ENCODE measurements at places on chromosomes 6 and 20.

GRCh38 chr6:156434049-156434794 lies 343.0 kb upstream of the ARID1B start:
- no peak for DNase-seq

GRCh38 chr6:77461796-77462195 lies 1.5 kb downstream of the HTR1B start:
- no peak for DNase-seq

DNA sequence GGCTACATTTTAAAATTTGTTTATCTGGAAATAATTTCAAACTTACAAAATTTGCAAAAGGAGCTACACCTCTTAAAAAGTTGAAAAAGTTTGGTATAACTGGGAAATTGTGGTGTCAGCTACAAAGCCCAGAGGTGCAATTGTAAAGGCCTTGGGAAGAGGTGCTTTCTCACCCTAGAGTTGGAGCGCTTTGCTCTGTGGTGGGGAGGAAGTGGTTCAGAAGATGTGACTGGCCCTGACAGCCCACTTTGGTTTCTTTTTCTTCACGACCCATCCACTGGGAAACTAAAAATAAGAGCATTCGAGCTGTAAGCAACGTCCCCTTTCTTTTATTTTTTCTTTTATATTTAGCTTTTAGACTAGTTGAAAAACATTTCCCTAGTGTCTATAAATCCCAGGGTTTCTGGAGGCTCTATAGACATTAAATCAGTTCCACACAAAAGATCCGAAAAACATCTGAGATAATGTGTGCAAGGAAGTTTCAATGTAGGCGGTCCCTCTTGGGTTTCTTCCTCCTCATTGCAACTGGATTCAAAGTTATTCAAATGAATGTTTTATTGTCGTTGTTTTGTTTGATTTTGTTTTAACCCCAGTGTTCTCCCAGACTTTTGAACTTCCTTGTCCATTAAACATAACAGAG lies 397.8 kb downstream of the KIF16B start:
- no peak for DNase-seq

GRCh38 chr20:34570859-34571306 lies 12.4 kb downstream of the MAP1LC3A start:
- DNase-seq = no peak

GRCh38 chr6:34381081-34381480 lies 11.4 kb downstream of the NUDT3 start:
- no peak for DNase-seq
